ENCODE measurements at places on chromosomes 2 and 18. TPM values are rescaled to one million over a fixed set of nuclear protein-coding genes. Genes with fewer than 3 reads are reported as not detected.

GRCh38 chr2:601387-601698, 75.9 kb downstream of the TMEM18 start:
- no peak for DNase-seq

- no peak for DNase-seq
Observed at GRCh38 chr2:12804091-12804856, 87.5 kb downstream of the TRIB2 start.

- no peak for DNase-seq
Observed at GRCh38 chr2:102159295-102159694, 16.7 kb downstream of the IL1R1 start.

The AQP12B gene
- total RNA-seq, result not detected

GRCh38 chr2:210392469-210392881, 77.5 kb upstream of the MYL1 start:
- DNase-seq, result peak; percentile 40

- DNase-seq, result no peak
Observed at GRCh38 chr2:227933884-227934283, 62.5 kb downstream of the DAW1 start.

DNA sequence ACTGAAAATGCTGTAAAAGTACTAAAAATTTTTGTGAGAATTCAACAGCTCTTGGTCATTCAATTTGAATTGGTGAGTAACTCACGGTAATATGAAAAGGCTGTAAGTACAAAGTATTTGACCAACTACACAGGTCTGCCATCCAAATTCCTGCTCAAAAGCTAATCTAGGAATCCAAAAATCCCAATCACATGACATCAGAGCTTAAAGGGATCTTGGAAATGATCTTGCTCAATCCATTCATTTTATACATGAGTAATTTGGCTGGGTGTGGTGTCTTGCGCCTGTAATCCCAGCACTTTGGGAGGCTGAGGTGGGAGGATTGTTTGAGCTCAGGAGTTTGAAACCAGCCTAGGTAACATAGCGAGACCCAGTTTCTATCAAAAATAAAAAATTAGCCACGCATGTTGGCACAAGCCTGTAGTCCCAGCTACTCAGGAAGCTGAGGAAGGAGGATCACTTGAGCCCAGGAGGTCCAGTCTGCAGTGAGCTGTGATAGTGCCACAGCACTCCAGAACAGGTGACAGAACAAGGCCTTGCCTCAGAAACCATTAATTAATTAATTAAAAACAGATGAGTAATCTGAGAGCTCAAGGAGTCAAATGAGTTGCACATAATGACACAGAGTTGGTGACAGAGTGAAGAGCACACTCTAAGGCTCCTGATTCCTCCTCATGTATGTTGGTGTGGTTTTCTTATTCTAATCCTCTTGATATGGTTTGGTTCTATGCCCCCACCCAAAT, 19.8 kb downstream of the SPIRE1 start:
- DNase-seq, result no peak

DNA sequence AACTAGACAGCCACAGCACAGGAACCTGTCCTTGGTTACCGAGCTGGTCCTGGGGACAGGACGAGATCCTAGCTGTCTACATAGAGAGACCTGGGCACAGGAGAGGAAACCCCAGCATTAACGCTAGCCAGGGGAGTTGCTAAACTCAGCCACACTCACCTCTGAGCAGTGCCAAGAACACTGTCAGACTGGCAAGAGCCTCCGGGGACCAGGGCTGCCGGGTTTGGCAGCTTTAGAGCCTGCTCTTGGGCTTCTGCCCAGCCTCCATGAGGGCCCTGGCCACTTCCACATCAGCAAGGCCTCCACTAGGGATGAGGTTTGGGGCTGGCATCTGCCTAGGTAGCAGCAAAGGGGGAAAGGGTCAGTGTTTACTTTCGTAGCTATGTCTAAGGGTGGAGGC, 6.7 kb downstream of the TMBIM1 start:
- DNase-seq, result peak; percentile 67

GRCh38 chr2:64792300-64792699, 138.6 kb upstream of the SERTAD2 start:
- DNase-seq, result peak; percentile 45

DNA sequence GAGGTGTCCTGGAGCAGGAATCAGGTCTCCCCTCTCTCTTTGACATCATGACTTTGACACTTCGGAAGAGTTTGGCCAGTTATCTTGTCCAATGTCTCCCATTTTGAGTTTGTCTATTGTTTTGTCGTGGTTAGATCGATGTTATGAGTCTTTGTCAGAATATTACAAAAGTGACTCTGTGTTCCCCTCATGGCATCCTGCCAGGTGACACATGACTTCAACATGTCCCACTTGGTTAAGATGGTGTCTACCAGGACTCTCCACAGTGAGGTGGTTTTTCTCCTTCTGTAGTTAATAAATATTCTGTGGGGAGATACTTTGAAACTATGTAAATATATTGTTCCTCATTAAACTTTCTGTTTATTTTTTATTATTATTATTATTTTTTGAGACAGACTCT, 76.6 kb upstream of the BZW1 start:
- no peak for DNase-seq

DNA sequence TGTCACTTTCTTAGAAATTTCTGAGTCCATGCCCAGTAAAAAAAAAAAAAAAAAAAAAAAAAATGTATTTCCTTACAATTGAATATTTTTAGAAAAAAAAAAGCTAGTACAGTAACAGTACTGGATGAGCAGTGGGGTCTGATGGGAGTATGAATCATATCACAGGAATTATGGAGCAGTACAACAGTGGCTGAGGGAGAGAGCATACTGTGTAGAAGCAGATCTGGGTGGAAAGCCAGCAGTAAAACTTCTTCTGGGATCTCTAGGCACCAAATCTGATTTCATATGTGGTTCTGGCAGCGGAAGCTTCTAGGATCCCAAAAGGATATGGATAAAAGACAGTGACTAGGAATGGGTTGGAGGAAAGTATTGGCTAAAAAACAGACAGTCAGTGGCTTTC, 414.9 kb upstream of the FSHR start:
- DNase-seq, result no peak

DNA sequence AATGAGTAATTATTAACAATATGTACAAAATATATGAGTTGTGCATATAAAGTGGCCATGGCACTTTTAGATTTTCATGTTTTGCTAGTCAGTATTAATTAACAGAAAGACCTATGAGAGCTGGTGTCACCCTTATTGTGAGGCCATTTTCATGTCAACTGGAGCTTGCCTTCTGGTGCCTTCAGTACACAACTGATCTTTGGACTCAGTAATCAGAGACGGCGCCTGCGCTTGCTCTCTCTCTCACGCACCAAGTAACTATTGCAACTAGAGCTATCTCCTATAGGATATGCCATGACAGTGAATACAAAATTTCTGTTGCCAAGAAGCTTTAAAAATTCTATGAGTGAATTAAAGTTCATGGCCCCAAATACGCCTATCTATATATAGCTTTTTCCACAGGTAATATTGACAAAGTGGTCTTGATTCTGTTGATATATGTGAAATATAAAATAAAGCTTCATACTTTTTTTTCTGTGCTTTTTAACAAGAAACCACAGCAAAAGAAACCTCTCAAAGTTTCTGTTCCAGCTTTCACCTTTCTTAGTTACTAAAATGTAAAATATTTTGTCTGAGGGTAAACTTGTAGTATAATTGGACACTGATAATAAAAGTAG, 2.9 kb downstream of the SERTAD2 start:
- DNase-seq, result no peak

DNA sequence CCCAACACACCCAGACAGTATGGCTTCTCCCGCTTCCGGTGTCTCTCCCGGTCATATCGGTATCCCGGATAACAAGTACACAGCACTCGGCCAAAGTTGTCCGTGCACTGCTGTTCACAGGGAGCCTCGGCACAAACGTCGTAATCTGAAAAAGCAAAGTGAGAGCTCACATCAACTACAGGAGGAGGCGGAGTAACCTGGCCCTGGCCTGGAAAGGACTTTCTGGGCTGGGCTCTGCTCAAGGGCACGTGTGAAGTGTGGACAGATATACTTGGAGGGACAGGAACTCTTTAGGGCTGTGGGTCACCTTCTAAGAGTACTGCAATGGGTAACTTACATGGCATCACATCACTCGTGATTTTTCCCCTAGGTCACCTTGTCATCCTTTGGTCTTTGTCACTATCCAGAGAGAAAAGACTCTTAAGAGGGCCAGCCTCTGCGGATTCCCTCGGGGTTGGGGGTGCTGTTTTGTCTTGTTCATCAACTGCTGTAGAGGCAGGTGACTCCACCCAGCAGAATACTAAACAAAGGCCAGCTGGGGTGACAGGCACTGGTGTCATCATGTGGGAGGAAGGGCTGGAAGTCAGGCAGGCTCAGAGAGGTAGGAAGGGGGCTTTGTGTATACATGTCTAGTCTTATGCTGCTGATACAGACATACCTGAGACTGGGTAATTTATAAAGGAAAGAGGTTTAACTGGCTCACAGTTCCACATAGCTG, 110.6 kb upstream of the LMAN1 start:
- peak; percentile 3 for DNase-seq

DNA sequence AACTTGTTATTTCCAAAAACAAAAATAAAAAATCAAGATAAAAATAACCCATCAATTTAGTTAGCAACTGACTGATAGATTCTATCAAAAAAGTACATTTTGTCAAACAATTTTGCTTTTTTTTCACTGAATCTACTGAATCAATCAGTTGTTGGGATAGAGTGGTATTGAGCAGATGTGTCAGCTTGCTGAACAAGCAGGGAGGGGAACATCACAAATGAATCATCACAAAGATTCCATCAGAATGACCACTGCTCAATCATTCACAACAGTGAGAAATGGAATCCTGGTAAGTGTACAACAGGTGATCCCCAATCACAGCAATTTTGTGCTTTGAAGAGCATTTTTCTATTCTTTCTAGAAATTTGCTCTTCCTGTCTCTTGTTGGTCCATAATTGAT, 12.3 kb upstream of the SLC14A2 start:
- no peak for DNase-seq

- no peak for DNase-seq
Observed at GRCh38 chr18:75618146-75618545, 190.6 kb upstream of the SMIM21 start.

DNA sequence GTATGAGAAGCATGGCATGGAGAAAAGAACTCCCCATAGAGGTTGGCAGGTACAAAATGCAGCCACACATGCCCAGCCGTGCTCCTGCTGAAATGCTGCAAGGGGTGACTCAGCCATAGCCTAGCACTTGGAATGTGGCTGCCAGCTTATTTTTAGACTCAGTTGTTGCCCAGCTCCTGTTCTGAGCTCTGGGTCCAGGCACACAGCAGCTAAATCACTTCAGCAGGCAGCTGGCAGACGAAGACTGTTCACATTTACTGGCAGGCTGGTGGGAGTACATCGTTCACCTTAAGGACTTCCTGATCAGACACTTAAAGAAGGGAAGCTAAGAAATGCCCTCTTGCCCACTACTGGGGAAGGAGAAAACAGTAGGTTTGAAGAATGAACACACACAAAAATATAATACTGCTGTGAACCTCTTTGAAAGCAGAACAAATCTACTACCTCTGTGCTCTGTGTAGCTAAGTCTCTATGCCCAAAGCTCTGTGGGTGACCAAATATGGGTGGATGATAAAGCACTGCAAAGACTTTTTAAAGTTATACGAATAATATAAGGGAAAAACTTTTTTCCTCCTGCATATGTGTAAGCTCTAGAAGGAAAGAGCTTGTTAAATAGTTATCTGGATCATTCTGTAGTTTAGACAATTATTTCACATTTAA, 146.1 kb downstream of the LNPK start:
- no peak for DNase-seq

DNA sequence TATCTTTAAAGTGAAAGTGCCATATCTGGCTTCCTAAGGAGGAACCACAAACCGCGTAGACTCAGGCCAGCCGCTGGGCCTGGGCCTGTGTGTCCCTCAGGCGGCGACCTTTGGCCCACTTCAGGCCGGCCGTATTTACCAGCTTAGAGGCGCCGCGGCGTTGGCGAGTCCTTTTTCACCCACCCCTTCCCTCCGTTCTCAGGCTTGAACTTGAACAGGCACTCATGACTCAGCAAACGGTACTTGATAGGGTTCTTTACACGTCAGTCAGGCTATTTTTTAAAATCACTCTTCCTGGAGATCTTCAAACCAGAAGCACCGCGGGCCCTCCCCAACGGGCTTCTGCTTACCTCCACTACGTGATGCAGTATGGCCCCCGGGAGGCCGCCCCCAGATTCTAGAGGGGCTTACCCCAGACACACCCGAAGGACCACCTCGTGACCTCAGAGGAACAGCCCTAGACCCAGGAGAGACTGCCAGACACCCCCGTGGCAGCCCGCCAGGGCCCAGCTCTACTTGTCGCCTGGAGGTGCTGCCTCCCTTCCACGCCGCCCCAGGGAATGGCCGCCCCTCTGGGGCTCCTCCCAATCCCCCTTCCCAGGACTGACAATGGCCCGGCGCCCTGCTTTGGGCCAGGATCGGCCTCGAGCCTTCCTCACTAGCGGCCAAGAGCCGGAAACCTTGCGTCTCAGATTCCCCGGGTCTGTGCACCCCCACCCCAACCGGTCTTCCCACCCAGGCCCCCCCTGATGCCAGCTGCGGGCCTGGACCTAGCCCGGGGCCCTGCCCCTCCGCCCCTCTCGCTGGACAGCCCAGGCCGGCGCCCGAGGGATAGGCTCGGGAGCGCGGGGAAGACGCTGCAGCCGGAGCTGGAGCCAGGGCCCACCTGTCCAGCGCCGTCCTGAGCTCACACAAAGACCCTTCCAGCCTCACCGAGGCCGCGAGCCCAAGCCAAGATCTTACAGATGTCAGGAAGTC, 33.8 kb upstream of the IMPA2 start:
- DNase-seq, result peak; percentile 31

The CAD gene
- total RNA-seq, result 69.6 TPM

DNA sequence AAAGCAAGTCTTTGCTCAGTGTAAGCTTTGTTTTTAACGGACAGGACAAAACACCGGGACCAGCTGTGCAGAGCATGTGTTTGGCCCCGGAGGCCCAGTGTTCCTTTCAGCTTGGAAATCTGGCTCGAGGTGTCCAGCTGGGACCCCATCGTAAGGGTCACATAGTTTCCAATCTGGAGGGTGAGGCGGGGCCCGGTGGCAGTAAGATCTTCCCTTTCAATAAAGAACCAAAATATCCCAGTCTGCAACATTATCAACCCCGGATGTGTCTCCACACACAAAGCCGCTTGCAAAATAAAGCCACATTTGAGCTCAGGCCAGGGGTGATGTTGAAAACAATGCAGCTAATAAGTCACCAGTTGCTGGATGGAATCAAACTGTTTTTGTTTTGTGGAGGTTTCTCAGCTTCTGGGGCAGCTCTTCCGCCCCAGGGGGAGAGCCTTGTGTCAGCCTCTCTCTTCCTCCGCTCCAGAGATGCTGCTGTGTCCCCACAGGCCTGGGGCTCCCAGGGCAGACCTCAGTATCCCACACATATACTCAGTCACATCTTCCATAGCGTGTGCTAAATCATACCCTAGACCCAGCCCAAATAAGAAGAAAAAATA, 138.6 kb upstream of the GLI2 start:
- no peak for DNase-seq

DNA sequence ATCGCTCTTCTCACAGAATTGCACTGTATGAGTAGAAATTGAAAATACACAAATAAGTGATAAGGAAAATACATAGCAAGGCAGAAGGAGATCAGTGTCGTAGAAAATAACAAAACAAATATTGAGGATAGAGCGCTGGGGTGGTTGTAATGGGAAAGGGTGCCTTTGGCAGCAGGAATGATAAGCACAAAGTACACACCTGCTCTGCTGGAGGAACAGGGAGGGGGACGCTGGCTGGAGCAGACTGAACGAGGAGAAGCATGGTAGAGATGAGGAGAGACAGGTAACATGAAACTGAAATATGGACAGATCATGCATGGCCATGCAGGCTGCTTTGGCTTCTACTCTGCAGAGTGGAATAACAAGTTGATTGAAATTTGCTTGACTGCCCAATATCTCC, 181.2 kb upstream of the FSHR start:
- DNase-seq, result no peak
